C1 segment of cervical spinal cord (tissue), 14 donors: ENCODE measurements at places on chromosomes 3 and 15.

GRCh38 chr3:15064299-15064834 lies 748 bp downstream of the MRPS25 start:
- no peak for DNase-seq

GRCh38 chr15:19974998-19975397 lies 566.6 kb downstream of the GOLGA6L6 start:
- no peak for DNase-seq

DNA sequence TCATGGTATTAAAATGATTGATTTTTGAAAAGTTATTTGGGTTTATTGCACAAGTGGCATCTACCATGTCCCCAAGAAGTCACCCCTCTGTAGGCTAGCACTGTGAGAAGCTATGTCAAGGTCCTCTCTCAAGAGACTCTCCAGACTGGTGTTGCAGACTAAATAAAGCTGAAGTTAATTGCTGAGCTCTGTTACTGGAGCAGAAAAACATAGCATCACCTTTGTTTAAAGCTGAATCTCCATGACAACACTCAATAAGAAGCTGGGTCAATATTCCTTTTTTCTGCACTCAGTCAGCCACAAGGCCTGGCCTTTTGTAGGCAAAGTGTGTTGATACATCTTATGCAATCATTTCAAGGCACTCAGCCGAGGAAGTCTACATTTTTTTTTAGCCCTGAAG lies 806.6 kb upstream of the LMCD1 start:
- no peak for DNase-seq

- DNase-seq, result no peak
These were observed 80.1 kb downstream of the DNAH12 start for GRCh38 chr3:57464011-57464410.

DNA sequence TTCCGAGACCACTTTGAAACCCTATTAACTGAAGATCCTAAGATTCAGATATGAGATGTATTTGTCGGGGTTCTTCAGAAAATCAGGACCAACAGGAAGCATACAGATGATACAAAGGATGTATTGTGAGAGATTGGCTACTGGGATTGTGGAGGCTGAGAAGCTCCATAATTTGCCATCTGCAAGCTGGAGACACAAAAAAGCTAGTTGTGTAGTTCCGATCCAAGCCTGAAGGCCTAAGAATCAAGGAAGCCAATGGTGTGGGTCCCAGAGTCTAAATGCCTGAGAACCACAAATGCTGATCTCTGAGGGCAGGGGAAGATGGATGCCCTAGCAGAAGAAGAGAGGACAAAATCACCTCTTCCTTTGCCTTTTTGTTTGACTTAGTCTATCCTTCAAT lies 10.9 kb upstream of the PLSCR1 start:
- DNase-seq, result no peak

DNA sequence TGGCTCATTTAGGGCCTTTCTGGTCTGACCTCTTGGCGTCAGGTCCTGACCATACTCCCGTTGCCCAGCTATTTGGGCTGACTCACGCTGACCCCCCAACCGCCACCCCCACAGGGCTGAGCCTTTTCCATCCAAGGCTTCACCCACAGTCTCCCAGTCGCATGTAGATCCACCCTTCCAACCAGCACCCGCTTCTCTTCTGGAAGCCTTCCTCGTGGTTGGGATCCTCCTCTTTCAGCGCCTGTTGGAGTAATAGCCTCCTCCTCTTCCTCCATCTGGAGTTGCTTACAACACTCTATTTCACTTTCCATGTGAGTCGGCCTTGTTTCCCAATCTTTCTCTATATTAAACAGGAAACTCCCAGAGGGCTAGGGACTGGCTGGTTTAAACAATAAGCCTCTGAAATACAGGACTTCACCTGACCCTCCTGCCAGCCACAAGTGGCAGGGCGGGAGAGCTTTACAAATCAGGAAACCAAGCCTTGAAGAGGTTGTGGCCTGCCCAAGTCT lies 2.1 kb upstream of the ALAS1 start:
- DNase-seq, result no peak

DNA sequence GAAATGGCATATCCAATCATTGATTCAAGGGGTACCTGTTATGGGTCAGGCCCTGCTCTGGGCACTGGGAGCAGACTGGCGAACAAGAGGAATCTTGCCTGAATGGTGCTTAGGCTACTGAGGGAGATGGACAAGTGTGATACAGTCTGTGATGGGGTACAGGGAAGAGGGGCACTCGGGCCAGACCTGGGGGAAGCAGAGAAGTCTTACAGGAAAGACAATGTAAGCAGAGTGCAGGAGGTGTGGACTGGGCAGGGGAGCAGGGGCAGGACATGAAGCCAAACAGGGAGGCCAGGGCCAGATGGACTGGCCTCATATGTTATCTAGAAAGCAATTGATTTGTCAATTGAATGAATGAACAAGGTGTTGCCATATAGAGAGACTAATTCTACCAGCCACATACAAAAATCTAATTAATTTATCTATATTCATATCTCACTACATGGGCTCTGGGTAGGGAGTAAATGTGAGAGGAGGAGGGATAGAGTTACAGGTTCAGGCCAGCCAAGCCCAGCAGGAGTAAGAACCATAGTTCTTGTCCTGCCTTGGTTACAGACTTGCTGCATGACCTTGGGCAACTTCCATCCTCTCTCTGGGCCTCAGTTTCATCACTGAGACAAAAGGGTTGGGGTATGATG lies 3.6 kb upstream of the IGDCC4 start:
- DNase-seq, result no peak
